ENCODE measurements at places on chromosomes 7 and 10. TPM values are rescaled to one million over a fixed set of nuclear protein-coding genes. Genes with fewer than 3 reads are reported as not detected.

- no peak for DNase-seq
Measured at GRCh38 chr7:35477609-35478008, 217.3 kb downstream of the HERPUD2 start.

DNA sequence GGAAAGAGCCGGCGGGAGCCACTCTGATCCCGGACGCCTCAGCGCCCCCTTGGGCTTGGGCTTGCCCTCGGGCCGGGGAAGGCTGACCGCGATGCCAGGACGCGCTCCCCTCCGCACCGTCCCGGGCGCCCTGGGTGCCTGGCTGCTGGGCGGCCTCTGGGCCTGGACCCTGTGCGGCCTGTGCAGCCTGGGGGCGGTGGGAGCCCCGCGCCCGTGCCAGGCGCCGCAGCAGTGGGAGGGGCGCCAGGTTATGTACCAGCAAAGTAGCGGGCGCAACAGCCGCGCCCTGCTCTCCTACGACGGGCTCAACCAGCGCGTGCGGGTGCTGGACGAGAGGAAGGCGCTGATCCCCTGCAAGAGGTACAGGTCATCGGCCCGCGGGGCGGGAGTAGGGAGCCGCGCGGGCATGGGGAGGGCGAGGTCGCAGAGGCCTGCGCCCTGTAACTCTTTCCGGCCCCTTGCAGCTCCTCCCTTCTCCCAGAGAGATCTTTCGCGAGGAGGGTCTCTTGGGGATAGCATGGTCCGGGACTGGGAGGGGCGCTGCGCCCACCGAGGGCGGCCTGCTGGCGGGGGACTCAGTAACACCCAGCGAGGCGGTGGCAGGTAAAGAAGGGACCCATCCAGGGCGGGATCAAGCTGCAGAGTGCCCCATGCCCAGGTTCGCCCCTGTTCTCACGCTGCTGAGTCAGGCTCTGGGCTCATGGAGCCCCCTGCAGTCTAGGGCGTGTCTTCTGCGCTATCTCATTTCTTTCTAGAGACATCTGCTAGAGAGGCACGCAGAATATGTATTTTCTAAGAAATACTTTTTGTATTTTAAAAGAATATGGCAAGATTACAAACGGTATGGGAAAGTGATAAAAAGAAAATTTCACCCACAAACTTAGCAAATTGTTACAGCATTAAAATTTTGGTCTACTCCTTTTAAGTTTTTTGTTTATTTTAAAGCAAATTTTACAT, 687 bp downstream of the EPDR1 start:
- DNase-seq = no peak

GRCh38 chr7:135758531-135758932, 9.9 kb upstream of the FAM180A start:
- DNase-seq = no peak

The TDRD1 gene
- polyA plus RNA-seq = not detected

DNA sequence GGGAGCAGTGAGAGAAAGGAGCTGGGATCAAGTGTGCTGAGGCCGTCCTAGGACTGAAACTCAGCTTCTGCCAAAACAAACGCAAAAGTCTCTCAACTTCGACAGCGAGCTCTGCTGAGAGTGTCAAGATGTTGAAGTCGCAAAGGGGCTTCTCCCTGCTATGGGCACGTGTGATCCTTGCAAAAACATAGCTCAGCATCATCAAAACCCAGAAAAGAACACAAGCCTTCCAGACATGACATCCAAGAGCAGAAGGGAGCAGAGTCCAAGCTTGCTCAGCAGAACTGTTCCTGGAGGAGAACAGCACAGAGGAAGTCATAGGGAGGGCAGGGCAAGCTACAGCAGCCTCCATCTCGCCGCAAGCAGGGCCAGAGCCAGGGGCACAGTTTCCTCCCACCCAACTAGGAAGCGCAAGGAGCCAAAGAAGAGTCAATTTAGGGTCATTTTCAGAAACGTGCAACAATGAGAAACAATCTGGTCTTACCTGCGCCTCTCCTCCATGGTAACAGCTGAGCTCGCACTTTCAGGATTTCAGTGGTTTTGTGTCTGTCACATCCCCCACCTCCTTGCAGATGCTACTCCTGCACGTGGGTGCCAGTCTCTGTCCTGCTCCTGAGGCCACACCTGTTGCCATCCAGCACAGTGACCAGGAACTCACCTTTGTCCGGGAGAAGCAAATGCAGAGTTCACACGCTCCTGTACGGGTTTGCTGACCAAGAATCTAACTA, 113.9 kb downstream of the DIP2C start:
- DNase-seq = no peak

The GDF10 gene
- polyA plus RNA-seq = 1.4 TPM

The CHN2 gene
- polyA plus RNA-seq = 14.7 TPM

The EBLN1 gene
- polyA plus RNA-seq = not detected

DNA sequence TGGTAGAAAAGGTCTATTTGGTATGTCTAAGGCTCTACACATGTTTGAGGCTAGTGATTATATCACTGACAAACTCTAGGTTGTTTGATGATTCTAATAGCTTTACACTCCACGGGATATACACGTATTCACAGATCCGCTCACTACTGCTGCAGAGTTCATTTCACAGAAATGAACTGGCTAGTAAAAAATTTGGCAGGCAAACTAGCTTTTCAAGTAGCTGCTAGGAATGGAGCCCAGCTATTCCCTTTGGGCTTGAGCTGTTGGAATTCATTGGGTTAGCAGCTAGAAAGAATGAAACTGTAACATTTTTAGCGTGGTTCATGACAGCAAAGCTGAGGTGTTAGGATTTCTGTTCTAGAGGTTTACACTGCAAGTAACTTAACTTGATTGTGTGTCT, 37.6 kb downstream of the R3HCC1L start:
- DNase-seq = no peak

DNA sequence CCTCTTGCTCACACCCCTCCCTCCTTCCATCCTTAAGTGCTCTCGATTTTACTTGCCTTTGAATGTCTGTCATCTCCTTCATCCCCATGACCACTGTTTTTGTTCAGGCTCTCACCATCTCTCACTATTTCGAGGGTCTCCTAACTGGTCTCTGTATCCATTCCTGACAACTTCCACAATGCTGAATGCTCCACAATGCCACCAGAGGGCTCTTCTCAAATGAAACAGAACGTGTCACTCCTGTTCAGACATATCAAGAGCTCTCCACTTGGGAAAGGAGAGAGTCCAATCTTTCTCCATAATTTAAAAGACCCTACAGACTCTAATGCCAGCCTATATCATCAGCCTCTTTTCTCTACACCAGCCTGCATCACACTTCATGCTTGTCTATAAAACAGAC, 9.0 kb upstream of the SLC13A1 start:
- peak; percentile 20 for DNase-seq

GRCh38 chr10:114396464-114396863, 7.8 kb downstream of the AFAP1L2 start:
- no peak for DNase-seq

DNA sequence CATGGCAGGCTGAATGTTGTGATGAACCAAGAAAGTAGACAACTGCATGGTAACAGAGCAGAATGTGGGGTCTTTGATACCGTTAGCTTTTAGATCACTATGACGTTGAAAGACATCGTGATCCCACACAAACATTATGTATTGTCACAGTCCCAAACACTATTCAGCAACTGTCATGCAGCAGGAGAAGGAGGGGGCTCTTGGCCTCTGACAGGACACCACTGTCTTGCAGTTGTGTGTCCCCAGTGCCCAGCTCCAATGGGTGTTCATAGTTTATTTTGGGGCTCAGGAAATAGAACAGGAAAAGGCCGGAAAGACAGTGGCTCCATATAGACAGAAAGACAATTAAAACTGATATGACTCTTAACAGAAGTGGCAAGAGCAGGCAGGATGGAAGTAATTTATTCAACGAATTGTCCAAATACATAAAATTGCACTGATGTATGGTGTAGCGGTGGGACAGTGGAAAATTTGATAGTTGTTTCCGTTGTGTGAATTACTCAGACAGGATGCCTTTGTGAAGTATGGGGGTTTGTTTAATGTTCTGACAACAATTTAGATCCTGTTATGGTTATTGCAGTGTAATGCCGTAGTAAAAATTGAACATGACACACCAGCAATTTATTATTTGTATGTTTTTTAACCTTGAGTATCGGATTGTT, 292.0 kb downstream of the LRMDA start:
- no peak for DNase-seq

DNA sequence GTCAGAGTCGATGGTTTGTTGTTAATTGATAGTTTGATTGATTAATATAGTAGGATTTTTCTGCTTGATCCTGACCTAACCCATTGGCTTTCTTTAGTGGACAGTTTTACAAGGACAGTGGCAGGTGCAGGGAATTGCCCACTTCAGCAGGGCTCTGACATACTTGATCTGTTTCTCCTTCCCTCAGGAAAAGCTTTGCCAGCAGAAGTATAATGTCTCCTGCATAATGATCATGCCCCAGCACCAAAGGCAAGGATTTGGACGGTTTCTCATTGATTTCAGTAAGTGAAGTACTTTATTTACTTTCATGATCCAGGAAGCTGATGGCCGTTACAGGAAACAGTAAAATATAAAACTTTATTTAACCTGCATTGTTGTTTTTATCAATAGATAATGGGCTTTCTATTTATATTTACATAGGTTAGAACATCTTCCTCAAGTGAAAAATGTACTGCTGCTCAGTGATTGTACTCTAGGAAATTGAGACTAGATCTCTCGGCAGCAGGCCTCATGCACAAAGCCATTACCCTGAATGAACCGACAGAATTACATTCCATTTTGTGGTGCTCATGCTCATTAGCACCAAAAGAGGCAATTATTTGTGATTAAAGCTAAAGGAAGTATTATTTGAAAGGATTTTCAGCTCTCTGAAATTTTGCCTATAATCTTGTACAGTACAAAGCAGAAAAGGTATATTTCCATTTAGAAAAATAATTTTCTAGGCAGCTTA, 122.5 kb upstream of the SAMD8 start:
- DNase-seq = no peak

The ALOX5 gene
- polyA plus RNA-seq = 4.9 TPM

GRCh38 chr10:91907033-91907594, 2.2 kb downstream of the FGFBP3 start:
- no peak for DNase-seq

DNA sequence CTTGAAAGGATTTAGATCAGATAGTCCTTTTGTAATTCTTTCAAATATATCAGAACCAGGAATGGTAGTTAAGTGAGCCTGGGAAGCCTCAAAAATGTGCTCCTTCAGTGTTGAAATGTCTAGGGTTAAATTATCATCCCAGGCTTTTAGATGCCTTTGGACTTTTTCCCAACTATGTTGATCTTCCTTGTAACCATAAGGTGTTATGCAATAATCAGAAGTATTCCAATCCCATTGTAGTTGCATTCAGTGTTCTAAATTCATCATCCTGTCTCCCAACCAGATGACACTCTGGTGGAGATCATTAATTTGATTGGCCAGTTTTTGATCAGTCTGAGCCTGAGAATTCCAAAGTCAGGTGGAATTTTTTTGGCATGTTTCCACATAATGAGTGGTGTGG, 35.1 kb upstream of the AKR1C2 start:
- DNase-seq = no peak

GRCh38 chr7:130446259-130446658, 5.4 kb upstream of the CEP41 start:
- DNase-seq = no peak

The NOS3 gene
- 12.3 TPM for polyA plus RNA-seq

GRCh38 chr10:88592381-88592780, 5.8 kb downstream of the LIPJ start:
- DNase-seq = no peak

DNA sequence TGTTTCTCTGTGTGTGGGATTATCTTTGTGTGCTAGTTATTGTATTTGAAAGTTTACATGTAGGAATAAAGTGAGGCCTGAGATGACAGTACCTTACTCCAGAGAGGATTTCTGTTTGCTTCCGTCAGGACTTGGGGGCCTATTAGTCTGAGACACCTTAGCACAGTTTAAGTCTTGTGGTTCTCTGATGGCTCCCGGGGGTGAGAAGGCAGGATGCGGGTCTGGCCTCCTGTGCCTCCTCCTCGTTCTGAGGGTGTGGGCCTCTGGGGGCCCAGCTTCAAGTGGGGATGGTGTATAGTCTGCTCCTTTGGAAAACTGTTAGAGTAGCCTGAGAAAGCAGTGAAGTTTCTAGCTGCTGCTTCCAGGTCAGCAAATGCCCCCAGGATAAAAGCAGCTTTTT, 12.4 kb downstream of the MTURN start:
- DNase-seq = no peak

DNA sequence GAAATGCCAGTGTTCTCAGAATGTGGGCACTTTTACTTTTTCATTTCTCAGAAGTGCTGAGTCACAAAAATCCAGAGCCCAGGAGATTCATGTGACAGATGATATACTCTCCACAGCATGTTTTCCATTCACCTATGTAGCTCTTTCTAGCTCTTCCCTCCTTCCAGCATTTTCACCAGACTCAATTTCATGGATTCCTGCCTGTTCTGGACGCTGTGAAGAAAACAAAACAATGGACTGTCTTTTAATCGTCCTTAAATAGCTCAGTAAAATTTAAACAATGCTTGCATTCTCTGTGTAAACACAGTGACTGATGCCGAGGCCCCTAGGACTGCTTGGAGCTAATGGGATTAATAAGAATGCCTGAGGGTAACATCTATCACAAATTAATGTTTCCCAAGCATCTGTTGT, 25.5 kb downstream of the ZNF713 start:
- DNase-seq = no peak

DNA sequence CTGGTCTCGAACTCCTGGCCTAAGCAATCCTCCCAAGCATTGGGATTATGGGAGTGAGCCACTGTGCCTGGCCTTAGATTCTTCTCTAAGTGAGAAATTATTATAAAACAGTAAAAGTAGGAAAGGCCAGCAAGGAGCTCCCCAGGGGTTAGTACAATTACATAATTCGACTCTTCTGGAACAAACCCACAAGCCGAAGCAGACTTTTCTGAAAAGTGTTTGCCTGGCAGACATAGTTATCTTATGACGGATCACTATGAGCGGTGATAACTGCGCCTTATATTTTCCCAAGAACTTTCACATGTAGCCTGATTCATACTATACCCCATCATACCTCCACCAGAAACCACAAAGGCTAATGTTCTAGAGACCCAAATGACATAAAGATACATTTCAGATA, 30.2 kb upstream of the SH3PXD2A start:
- no peak for DNase-seq

GRCh38 chr7:115910541-115911164, 119.9 kb downstream of the TFEC start:
- DNase-seq = peak; percentile 40

The RNF32 gene
- 2.7 TPM for polyA plus RNA-seq

GRCh38 chr7:143463556-143463955, 14.1 kb upstream of the TAS2R41 start:
- DNase-seq = no peak

- DNase-seq = no peak
Measured at GRCh38 chr10:132646443-132647097, 109.0 kb downstream of the INPP5A start.

All from renal pelvis (tissue), 12 donors.